Effector CD8-positive, alpha-beta T cell (primary cell): ENCODE measurements at places on chromosomes 7 and 10.

DNA sequence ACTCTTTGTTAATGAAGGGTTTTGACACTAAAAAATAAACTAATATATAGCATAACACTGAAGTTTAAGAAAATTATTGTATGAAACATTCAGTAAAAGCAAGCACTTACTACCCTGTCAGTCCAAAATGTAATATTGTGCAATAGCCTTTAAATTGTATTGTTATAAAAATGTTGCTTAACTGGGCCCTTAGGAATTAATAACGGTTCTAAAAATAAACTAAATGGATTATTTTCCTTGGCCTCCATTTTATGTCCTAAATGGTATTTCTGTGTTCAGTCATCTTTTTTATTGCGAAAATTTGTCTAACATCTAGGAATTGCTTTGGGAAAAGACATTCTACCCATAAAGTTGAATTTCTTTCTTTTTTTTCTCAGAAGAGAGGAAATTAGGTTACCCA is 49.0 kb upstream of the ABI1 start:
- no peak for DNase-seq

DNA sequence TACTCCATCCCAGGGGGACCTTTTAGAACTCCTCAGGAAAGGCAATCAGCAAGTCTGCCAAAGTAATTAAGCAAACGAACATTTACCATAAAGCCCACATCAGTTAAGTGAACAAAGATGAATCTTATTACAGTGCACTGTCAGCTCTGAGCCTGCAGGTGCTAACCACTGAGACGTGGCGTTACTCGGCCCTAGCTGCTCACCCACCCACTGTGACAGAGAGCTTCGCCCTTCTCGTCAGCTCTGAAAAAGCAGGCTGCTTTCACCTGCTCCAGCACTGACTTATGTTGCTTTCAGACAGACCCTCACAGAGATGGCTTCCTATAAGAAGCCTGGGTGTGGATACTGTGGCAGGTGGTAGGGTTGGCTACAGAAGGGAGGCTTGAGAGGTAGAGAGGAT is 57.7 kb upstream of the KCNIP2 start:
- no peak for DNase-seq

DNA sequence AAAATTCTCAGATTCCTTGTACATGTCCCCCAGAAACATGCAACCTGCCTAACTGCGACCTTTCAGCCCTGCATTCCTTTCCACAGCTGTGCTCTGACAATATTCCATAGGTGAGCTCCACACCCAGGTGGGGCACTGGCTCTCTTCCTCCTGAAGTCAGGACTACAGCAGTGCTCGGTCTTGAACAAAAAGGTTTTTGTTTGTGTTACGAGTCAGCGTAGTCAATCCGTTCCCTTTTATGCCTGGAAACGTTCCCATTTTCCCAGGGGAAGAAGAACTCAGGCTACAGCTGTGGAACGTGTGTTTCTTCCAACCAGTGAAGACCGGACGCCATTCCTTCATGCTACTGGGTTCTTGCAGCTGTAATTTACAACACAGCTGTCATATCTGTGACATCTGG is 52.4 kb upstream of the PFKP start:
- no peak for DNase-seq

- DNase-seq = no peak
These were observed 63.8 kb downstream of the FOXP2 start for GRCh38 chr7:114478384-114478783.

DNA sequence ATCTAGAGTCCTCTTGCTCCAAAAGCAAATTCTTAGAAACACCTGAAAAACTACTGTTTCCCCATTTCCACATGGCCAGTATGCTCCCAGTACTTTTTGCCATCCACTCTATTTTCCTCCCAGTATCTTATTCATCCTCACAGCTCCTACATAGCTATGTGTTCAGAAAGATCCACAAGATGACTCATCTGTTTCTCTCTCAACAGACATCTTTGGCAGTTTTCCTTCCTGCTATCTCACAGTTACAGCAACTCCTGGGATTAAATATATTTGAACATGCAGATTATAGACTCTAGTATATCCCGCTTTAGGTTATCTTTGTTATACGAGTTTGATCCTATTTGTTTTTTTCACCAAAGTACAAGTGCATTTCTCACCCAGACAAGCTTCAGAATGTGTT is 675.6 kb upstream of the POT1 start:
- DNase-seq = no peak

- DNase-seq = no peak
These were observed 43.5 kb downstream of the LOXL4 start for GRCh38 chr10:98224509-98224908.

- DNase-seq = no peak
These were observed 50.7 kb downstream of the CYP2C9 start for GRCh38 chr10:94989192-94989591.

DNA sequence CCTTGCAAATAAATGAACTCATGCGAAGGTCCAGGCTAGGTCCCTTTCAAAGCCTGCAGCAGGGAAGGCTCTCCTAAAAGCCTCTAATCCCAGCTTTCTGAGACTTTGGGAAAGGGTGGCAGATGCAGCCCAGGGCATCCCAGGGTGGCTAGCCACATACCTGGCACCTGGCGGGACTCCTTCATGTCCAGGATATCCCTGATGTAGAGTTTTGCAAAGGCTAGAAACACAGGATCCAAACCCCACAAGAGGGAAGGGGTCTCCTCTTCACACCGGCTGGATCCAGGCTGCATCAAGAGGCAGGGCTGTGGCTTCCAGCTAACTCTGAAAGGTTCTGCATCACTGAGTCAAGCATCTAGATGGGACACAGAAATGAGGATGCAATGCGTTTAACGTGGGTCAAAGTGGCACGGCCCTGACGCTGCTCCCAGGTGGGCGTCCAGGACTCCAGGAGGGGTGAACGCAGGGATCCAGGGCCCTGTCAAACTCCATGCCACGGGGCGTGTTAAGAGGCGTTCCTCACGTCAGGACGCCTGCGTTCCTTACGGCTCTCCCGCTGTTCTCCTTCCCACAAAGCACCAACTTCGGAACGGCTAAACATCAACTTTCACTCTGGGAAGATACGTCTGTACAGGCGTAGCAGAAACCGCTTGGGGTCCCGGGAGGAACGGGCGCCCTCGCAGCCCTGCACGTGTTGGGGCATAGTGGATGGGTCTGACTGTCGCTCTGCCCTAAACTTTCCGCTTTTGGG is 507 bp downstream of the STN1 start:
- no peak for DNase-seq
